Stimulated activated CD4-positive, alpha-beta T cell treated with anti-CD3 and anti-CD28 coated beads, Interleukin-1b, Interleukin-23, amount 100 ng/mL, for 48 hours (primary cell): ENCODE measurements at places on chromosomes 6 and 20.

GRCh38 chr6:161549977-161550655 is 276.3 kb upstream of the AGPAT4 start:
- no peak for DNase-seq

GRCh38 chr6:81553216-81553615 is 199.3 kb downstream of the TENT5A start:
- DNase-seq: no peak

DNA sequence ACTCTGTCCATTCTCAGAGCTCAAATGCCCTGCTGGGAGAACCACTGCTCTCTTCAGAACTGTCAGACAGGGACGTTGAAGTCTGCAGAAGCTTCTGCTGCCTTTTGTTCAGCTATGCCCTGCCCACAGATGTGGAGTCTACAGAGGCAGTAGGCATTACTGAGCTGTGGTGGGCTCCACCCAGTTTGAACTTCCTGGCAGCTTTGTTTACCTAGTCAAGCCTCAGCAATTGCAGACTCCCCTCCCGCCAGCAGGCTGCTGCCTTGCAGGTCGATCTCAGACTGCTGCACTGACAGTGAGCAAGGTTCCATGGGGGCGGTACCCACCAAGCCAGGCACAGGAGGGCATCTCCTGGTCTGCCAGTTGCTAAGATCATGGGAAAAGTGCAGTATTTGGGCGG is 21.8 kb upstream of the UFL1 start:
- no peak for DNase-seq

DNA sequence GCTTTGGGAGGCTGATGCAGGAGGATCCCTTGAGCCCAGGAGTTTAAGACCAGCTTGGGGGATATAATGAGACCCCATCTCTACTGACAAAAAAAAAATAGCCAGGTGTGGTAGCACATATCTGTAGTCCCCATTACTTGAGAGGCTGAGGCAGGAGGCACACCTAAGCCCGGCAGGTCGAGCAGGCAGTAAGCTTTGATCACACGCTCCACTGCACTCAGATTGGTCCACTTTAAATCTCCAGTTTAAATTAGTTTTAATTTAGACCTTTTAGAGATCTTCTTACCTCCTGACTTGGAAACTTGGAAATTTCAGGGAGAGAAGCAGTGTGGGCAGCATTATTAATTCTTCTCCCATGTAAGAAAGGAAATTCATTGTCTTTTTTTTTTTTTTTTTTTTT is 16.8 kb upstream of the PLCB4 start:
- no peak for DNase-seq

DNA sequence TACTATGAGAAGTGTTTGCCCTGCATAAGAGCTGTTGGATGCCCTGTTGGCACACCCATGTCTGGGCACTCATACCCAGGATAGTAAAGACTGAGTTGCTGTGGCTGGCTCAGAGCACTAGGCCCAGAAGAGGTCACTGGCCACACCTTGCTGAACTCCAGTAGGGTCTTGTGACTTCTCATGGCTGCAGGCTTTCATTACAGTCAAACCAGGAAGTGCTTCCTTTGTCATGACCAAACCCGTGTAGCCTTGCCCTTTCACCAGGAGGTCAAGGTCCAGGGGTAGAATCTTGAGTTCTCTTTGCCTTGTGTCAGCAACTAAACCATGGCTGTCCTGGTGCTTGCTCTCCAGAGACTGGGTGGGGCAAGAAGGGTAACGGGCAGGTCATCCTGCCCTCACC is 49.5 kb downstream of the CD164 start:
- DNase-seq: no peak

DNA sequence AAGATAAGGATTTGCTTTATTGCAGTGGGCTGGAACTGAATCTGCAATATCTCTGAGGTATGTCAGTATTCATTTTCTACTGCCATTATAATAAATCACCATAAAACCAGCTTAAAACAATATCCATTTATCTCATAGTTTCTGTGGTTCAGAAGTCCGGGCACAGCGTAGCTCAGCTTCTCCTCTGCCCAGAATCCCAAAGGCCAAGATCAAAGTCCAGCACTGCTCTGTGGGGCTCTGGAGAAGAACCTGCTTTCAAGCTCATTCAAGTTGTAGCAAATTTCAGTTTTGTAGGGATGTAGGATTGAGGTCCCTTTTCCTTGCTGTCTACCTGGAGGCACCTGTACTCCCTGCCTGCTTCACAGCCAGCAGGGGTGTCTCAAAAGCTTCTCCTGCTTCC is 339.9 kb upstream of the AGPAT4 start:
- no peak for DNase-seq

- DNase-seq: no peak
These were observed 196.5 kb upstream of the CST7 start for GRCh38 chr20:24752612-24753011.

GRCh38 chr6:53315086-53315724 is 33.5 kb downstream of the ELOVL5 start:
- DNase-seq: no peak

DNA sequence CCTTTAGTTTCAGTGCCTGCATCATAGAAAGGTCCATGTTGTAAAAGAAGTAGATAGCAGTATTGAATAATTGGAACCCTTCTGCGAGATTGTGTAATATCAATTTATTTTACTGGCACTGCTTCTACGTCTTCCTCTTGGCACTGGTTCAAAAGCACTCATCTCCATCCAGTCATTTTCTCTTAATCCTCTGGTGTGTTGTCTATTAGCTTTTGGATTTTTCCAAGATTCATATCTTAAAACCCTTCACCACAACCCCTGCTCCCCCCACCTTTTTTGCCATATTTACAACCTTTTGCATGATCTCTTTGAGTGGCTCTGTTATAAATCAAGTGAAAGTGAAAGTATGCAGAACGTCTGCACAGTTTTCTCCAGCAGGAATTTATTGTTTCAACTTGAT is 76.6 kb upstream of the HSF2 start:
- DNase-seq: no peak
